ENCODE measurements at places on chromosomes 5 and 9.

GRCh38 chr9:37626708-37627292, 24.0 kb upstream of the FRMPD1 start:
- DNase-seq = no peak

- no peak for DNase-seq
These were observed 16.4 kb upstream of the OMD start for GRCh38 chr9:92440751-92441046.

DNA sequence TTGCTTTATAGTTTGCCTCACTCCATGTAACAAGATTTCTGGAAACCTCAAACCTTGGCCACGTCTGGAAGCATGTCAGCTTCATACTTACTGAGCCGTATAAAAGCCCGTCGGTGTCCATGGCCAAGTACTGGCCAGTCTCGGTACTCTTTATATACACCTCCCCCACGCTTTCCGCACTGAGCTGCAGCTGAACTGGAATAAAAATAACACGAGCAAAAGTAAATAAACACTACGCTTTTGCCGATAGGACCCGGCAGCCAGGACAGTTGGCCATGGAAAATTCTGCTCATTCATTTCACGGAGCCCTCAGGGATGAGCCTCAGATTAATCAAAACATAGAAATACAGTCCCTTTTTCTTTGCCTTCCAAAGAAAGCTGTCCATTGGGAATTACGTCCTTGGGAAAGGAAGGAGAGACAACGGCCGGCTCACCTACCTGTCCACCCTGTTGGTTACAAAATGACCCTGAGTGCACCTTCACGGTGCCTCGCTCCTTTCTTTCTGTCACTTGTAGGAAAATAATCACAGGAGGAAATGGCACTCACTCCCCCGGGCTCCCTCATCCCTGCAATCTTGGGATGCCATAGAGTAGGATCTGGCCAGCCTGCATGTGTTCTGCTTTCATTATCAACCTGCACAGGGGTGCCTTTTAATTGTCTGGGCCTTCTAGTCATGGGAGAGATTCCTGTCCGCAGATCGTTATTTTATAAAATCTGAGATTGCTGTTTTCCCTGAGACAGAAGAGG, 85.1 kb downstream of the FGF1 start:
- DNase-seq = no peak

DNA sequence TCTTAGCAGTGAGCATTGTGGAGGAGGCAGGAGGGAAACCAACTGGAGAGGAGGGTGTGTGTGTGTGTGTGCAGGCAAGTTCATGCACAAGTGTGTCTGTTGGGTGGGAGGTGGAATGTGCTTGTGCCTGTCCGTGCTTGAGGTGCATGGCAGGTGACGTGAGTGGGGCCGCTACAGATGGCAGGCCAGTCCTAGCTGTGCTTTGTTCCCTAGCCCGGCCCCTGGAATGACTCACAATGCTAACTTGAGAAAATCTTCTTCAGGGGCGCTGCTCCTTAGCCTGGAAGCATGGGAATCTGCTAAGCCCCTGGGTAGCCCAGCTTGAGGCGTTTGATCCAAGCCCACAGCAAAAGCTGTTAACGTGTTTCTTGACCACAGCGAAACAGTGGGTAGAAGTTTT, 25.0 kb upstream of the DMRT2 start:
- no peak for DNase-seq

DNA sequence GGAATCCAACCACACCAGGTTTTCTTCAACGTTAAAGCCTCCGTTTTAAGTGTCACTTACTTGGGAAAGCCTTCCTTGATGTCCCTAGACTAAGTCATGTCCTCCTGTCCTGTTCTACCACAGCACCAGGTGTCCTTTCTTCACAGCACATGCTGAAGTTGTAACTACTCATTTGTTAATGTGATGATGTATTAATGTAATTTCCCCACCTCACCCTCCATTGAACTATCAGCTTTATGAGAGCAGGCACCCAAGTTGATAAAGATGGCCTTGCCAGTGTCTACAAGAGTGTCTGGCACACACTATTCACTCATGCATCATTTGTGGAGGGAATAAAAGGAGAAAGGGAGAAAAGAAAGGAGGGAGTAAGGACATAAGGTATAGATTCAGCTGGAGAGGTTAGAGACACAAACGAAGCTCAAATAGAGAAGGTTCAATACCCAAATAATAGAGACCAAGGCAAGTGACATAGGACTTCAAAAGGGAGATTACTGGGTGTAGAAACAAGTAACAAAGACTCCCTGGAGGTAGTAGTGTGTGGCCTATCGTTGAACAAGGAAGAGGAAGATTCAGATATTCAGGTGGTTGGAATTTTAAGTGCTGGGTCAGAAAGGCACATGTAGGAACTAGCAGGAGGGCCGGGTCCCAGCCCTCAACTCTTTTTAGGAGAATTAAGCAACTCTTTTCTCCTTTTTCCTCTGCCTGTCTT, 6.6 kb downstream of the ITK start:
- DNase-seq = no peak

DNA sequence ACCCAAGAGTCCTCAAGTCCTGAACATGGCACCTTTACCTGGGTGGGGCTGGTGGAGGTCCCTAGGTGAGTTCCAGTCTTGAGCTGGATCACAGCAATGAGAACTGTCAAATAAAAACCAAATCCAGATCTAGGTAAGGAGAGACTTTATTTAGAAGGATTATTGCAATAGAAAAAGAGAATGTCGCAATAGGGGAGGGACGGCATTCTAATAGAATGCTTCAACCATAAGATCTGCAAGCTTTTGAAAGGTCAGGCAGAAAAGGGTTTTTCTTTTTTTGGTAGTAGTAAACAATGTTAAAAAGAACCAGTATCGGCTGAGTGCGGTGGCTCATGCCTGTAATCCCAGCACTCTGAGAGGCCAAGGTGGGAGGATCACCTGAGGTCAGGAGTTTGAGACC, 5.2 kb upstream of the GCNT1 start:
- DNase-seq = no peak

GRCh38 chr5:6472792-6473191, 24.1 kb downstream of the UBE2QL1 start:
- DNase-seq = no peak

GRCh38 chr5:96527768-96528661, 95.0 kb upstream of the PCSK1 start:
- no peak for DNase-seq
